ENCODE measurements at places on chromosomes 5 and 9. TPM values are rescaled to one million over a fixed set of nuclear protein-coding genes. Genes with fewer than 3 reads are reported as not detected.

GRCh38 chr5:68239487-68239886 is 23.9 kb downstream of the PIK3R1 start:
- no peak overlapping the region for H3K27ac ChIP-seq
- H3K4me3 ChIP-seq = no peak overlapping the region

- H3K4me1 ChIP-seq = no peaks in the 10 kb centered on the region
- H3K4me3 ChIP-seq = no peak overlapping the region
- no peak for DNase-seq
- H3K27ac ChIP-seq = no peak overlapping the region
These were observed 197.2 kb upstream of the S1PR3 start for GRCh38 chr9:88794100-88794499.

GRCh38 chr9:136856541-136857141 is 4.5 kb downstream of the MAMDC4 start:
- H3K27me3 ChIP-seq = no peaks in the 10 kb centered on the region
- no peak overlapping the region for H3K4me3 ChIP-seq
- H3K36me3 ChIP-seq = no peaks in the 10 kb centered on the region
- H3K27ac ChIP-seq = peak overlapping the region; percentile 78

GRCh38 chr5:171308453-171309275 is at the start of gene TLX3:
Gene TLX3, plus strand, starts transcription at chr5:171309248. Its CDS starts 118 bp downstream, at chr5:171309366.
- no peak within 1 kb of the TSS for H3K4me3 ChIP-seq
- no peak for DNase-seq
- H3K4me1 ChIP-seq = peaks cover 43% of the 10 kb centered on the region
- H3K27ac ChIP-seq = no peak within 1 kb of the TSS
- H3K27me3 ChIP-seq = peaks cover 65% of the 10 kb centered on the region
- H3K36me3 ChIP-seq = no peaks in the 10 kb centered on the region

DNA sequence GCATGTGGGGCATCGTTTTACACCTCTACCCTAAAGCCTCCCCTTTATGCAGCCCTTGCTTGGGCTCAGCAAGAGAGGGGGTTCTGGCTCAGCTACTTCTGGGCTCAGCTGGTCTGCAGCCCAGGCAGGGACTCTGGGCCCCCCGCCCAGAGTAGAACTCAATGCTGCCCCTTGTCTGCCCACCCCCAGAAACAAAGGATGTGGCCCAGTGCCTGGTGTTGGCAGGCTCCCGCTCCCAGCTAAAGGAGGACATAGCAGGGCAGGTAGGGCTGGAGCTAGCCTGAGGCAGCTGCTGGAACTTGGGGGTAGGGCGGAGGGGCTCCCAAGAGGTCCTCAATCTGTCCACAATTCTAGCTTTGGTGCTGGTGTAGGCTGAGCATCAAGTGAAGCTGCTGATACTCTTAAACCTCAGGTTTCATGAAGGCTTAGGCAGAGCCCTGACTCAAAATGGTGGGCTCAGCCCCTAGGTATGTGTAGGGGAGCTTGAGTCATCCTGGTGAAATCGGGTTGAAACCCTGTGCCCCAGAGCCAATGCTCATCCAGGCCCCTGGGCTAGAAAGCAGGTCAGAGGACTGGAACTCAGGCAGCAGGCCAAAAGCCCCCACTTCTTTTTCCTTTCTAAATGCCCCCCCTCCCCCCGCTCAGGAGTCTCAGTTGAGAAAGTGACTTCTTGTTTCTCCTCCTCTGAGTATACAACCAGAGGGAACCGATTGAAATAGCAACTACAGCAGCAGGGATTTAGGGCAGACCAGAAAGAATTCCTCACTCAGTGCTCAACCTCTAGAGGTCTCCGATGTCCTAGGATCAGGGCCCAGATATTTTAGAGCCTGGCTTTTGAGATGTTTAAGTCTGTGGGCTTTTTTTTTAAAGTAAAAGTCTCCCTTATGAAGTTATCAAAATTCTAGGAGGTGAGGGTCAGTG is 11.4 kb downstream of the PSD2 start:
- DNase-seq = no peak
- H3K4me3 ChIP-seq = no peak overlapping the region
- no peaks in the 10 kb centered on the region for H3K36me3 ChIP-seq

The ZFP37 gene
- total RNA-seq = 0.33 TPM

The ACER2 gene
- 5.3 TPM for total RNA-seq

GRCh38 chr5:9608093-9608492 is 22.1 kb downstream of the TAS2R1 start:
- H3K4me1 ChIP-seq = no peaks in the 10 kb centered on the region
- DNase-seq = no peak
- no peak overlapping the region for H3K27ac ChIP-seq
- H3K27me3 ChIP-seq = no peaks in the 10 kb centered on the region

The PCDHGB1 gene
- total RNA-seq = 6.9 TPM

The SMIM33 gene
- total RNA-seq = not detected

The DDX4 gene
- total RNA-seq = not detected

DNA sequence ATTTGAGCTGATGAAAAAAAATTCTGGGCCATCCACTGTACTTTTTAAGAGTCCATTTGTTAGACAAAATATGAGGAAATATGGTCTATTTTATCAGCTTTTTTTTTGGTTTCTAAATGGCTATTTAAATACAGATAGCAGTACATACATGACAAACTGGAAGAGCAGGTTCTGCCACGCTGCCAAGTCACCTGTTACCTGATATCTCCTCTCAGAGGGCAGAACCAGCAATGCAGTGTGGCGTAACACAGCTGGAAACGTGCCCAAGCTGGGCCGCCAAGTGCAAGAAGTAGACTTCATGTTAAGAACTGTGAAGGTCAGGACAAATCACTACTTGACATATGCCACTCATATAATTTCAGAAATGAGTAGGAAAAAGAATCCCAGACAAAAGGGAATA is 8.1 kb downstream of the MCIDAS start:
- peak; percentile 96 for DNase-seq
- no peak overlapping the region for H3K27ac ChIP-seq
- no peak overlapping the region for H3K4me3 ChIP-seq
- H3K36me3 ChIP-seq = no peaks in the 10 kb centered on the region
- H3K27me3 ChIP-seq = no peaks in the 10 kb centered on the region

The C5orf58 gene
- total RNA-seq = not detected

The GFI1B gene
- total RNA-seq = not detected

The DTWD2 gene
- total RNA-seq = 7.5 TPM

- H3K36me3 ChIP-seq = no peaks in the 10 kb centered on the region
- H3K27me3 ChIP-seq = no peaks in the 10 kb centered on the region
- H3K4me1 ChIP-seq = no peaks in the 10 kb centered on the region
These were observed 769.0 kb upstream of the RGMB start for GRCh38 chr5:98004463-98004862.

GRCh38 chr5:91635950-91636734 is 253.0 kb upstream of the ARRDC3 start:
- no peaks in the 10 kb centered on the region for H3K4me1 ChIP-seq
- no peak overlapping the region for H3K4me3 ChIP-seq
- no peaks in the 10 kb centered on the region for H3K36me3 ChIP-seq
- DNase-seq = no peak

DNA sequence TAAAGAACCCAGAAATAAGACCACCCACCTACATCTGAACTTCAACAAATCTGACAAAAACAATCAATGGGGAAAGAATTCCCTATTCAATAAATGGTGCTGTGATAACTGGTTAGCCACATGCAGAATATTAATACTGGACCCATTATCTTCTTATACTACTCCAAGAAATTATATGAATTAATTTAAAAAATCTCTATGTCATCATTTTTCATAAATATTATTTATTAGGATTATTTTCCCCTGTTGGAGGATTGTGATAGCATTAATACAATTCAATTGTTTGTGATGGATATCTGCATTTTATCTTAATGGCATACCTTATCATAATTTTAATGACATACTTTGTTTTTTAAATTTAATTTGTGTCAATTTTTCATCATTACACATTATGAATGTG is 682.2 kb upstream of the CTNND2 start:
- H3K4me1 ChIP-seq = no peaks in the 10 kb centered on the region
- H3K27me3 ChIP-seq = no peaks in the 10 kb centered on the region
- H3K36me3 ChIP-seq = no peaks in the 10 kb centered on the region
- H3K4me3 ChIP-seq = no peak overlapping the region

- H3K4me3 ChIP-seq = no peak overlapping the region
- no peaks in the 10 kb centered on the region for H3K27me3 ChIP-seq
These were observed 222.7 kb upstream of the ACO1 start for GRCh38 chr9:32161720-32162119.

- no peak overlapping the region for H3K4me3 ChIP-seq
- peaks cover 5% of the 10 kb centered on the region for H3K4me1 ChIP-seq
- no peaks in the 10 kb centered on the region for H3K27me3 ChIP-seq
- no peaks in the 10 kb centered on the region for H3K36me3 ChIP-seq
- no peak overlapping the region for H3K27ac ChIP-seq
These were observed 604.2 kb upstream of the CLINT1 start for GRCh38 chr5:158463188-158463587.

- no peak for DNase-seq
- H3K4me1 ChIP-seq = no peaks in the 10 kb centered on the region
- no peak overlapping the region for H3K4me3 ChIP-seq
- no peaks in the 10 kb centered on the region for H3K36me3 ChIP-seq
- H3K27ac ChIP-seq = no peak overlapping the region
These were observed 205.3 kb downstream of the DEPDC1B start for GRCh38 chr5:60494635-60495034.

DNA sequence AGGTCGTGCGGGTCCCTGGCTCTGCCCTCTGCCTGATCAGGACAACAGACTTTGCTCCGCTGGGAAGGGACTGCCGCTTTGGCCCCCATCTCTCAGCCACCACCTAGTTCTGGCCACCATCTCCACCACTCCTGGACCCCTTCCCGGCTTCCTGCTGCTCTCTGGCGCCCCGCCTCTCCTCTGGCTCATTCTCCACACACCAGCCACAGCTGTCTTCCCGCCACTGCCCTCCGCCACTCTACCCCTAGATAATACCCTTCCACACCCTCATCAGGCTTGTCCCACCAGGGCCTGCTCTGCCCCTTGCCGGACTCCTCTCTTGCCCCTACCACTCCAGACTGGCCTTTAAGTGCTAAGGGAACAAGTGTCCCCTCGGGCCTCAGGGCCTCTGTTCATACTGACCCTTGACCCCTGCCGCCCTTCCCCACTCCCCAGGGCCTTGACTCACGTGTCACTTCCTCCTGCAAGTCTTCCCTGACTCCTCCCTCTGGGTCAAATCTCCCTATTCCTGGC is 3.0 kb upstream of the CDX1 start:
- H3K27ac ChIP-seq = no peak overlapping the region
- H3K4me1 ChIP-seq = no peaks in the 10 kb centered on the region
- no peaks in the 10 kb centered on the region for H3K27me3 ChIP-seq
- no peaks in the 10 kb centered on the region for H3K36me3 ChIP-seq
- H3K4me3 ChIP-seq = no peak overlapping the region

DNA sequence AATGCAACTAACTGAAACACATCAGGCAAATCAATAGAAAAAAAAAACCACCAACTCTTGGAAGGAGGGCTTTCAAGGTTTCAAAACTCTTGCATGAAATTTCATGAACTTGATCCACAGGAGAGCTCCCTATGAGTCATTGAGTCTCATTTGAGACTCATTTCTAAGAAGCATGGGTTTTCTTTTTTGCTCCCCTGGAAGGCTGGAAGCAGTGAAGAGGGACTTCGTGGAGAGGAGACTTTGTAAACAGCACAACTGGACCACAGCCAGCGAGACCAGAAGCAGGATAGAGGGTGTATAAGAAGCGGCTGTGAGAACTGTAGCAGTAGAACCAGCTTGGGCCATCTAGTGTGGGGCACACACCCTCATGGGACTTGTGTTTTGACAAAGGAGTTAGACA is 41.2 kb upstream of the RAPGEF1 start:
- H3K27me3 ChIP-seq = no peaks in the 10 kb centered on the region
- no peak for DNase-seq
- no peaks in the 10 kb centered on the region for H3K36me3 ChIP-seq
- no peak overlapping the region for H3K27ac ChIP-seq

GRCh38 chr5:32785611-32786254 is 74.6 kb downstream of the NPR3 start:
- H3K4me1 ChIP-seq = no peaks in the 10 kb centered on the region
- no peak for DNase-seq
- no peaks in the 10 kb centered on the region for H3K27me3 ChIP-seq
- no peaks in the 10 kb centered on the region for H3K36me3 ChIP-seq
- H3K27ac ChIP-seq = no peak overlapping the region
- no peak overlapping the region for H3K4me3 ChIP-seq

GRCh38 chr9:354453-354852 is 139.8 kb downstream of the DOCK8 start:
- no peaks in the 10 kb centered on the region for H3K36me3 ChIP-seq
- no peak for DNase-seq
- peaks cover 6% of the 10 kb centered on the region for H3K4me1 ChIP-seq
- H3K27me3 ChIP-seq = no peaks in the 10 kb centered on the region
- H3K4me3 ChIP-seq = no peak overlapping the region

- no peak overlapping the region for H3K4me3 ChIP-seq
- no peaks in the 10 kb centered on the region for H3K27me3 ChIP-seq
- no peak overlapping the region for H3K27ac ChIP-seq
- no peaks in the 10 kb centered on the region for H3K36me3 ChIP-seq
- H3K4me1 ChIP-seq = no peaks in the 10 kb centered on the region
These were observed 22.6 kb upstream of the ASPN start for GRCh38 chr9:92504881-92505280.

DNA sequence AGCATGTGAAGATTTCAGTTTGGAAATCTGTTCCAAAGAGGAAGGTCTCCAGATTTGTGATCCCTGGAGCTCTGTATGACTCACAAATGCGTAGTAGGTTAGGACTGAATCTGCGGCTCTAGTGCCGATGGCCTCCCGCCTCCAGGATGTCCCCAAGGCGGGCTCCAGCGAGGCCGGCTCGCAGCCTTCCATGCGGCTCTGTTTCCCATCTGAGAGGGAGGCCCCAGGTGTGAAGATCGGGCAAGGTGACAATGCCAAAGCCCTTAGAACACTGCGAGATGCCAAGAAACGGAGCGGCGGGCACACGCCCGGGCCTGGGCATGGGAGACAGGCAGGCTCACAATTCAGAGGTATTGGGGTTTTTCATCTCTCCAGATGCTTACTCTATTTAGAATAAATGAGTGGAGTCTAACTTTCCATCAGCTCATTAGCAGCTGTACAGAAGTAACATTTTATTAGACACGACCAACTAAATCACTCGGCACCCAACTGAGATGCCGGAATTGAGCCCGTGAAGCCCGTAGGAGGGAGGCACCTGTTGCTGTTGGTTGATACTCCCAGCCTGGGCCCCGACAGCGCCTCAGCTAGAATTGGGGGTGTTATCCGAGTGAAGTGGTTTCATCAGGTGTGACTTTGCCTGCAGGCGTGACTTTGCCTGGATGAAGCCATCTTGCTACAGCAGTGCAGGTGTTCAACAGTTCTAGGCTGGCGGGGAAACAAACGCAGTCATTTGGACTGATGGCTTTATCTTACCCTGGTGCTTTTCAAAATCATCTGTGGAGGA is 7.4 kb upstream of the MRPS2 start:
- no peak overlapping the region for H3K4me3 ChIP-seq
- H3K27ac ChIP-seq = no peak overlapping the region
- H3K27me3 ChIP-seq = no peaks in the 10 kb centered on the region
- no peak for DNase-seq
